ENCODE measurements at places on chromosomes 16 and 17. TPM values are rescaled to one million over a fixed set of nuclear protein-coding genes. Genes with fewer than 3 reads are reported as not detected.

Gene TNFRSF13B
- total RNA-seq, result not detected

Gene NOD2
- 4.2 TPM for total RNA-seq

Gene PGS1
- 95.5 TPM for total RNA-seq

Gene HS3ST3B1
- total RNA-seq, result 2.7 TPM

Gene CALB2
- total RNA-seq, result 4.6 TPM

Gene BRIP1
- total RNA-seq, result 0.26 TPM

Gene SPATA20
- 31.6 TPM for total RNA-seq

DNA sequence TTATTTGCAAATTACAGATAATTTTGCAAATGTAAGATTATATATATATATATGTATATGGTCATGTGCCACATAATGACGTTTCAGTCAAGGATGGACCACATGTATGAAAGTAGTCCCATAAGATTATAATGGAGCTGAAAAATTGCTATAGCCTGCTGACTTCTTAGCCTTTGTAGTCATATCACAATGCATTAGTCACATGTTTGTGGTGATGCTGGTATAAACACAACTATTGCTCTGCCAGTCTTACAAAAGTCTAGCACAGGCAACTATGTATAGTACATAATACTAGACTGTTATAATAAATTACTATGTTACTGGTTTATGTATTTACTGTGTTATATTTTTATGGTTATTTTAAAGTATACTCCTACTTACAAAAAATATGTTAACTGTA lies 444.3 kb downstream of the KCNJ2 start:
- no peaks in the 10 kb centered on the region for H3K27me3 ChIP-seq
- no peaks in the 10 kb centered on the region for H3K4me1 ChIP-seq
- H3K4me3 ChIP-seq, result no peak overlapping the region
- H3K36me3 ChIP-seq, result no peaks in the 10 kb centered on the region
- DNase-seq, result no peak
- H3K27ac ChIP-seq, result no peak overlapping the region

DNA sequence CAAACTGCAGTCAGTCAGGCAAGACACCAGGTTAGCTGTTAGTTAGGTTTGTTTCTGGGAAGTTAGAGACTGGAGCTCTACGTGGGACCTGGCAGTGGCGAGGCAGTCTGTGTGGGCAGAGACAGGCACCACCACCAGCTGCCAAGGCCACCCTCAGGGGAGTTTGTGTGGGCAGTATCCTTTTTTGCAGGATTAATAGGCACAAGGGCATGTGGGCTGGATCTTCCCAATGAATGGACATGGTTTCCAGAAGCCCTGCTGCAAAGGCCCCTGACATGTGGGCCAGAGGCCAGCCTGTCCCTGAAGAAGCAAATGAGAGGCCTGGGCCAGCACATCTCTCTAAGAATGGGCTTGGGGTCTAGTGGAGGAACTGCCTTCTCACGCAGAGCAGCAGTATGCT lies 19.2 kb upstream of the SREBF1 start:
- H3K4me3 ChIP-seq, result no peak overlapping the region
- DNase-seq, result no peak
- no peak overlapping the region for H3K27ac ChIP-seq
- H3K36me3 ChIP-seq, result no peaks in the 10 kb centered on the region

DNA sequence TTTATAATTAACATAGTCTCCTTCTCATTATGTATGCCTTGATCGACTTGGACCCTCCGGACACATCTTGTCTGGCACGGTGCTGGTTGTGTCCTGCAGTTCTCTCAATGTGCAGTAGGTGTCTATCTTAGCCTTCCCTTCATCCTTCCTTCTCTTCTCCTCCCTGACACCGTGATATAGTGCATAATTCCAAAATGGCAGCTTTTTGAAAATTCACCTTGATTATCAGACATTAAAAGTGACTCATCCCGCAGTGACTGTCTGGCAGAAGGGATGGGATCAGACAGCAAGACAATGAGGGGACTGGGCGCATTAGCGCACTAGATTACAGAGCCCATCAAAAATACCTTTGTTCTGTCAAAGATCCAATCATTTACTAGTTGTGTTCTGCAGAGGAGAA lies 70.0 kb upstream of the PMFBP1 start:
- no peak overlapping the region for H3K4me3 ChIP-seq
- H3K27me3 ChIP-seq, result no peaks in the 10 kb centered on the region
- H3K27ac ChIP-seq, result no peak overlapping the region
- no peak for DNase-seq
- H3K36me3 ChIP-seq, result no peaks in the 10 kb centered on the region
- no peaks in the 10 kb centered on the region for H3K4me1 ChIP-seq

GRCh38 chr17:64004903-64005733 lies 7.0 kb downstream of the PRR29 start:
- H3K4me1 ChIP-seq, result peaks cover 46% of the 10 kb centered on the region
- no peak for DNase-seq
- no peaks in the 10 kb centered on the region for H3K27me3 ChIP-seq

GRCh38 chr16:88473666-88474534 lies 20.8 kb downstream of the ZFPM1 start:
- no peak overlapping the region for H3K4me3 ChIP-seq
- H3K27me3 ChIP-seq, result no peaks in the 10 kb centered on the region
- H3K27ac ChIP-seq, result no peak overlapping the region
- no peak for DNase-seq
- H3K36me3 ChIP-seq, result no peaks in the 10 kb centered on the region

DNA sequence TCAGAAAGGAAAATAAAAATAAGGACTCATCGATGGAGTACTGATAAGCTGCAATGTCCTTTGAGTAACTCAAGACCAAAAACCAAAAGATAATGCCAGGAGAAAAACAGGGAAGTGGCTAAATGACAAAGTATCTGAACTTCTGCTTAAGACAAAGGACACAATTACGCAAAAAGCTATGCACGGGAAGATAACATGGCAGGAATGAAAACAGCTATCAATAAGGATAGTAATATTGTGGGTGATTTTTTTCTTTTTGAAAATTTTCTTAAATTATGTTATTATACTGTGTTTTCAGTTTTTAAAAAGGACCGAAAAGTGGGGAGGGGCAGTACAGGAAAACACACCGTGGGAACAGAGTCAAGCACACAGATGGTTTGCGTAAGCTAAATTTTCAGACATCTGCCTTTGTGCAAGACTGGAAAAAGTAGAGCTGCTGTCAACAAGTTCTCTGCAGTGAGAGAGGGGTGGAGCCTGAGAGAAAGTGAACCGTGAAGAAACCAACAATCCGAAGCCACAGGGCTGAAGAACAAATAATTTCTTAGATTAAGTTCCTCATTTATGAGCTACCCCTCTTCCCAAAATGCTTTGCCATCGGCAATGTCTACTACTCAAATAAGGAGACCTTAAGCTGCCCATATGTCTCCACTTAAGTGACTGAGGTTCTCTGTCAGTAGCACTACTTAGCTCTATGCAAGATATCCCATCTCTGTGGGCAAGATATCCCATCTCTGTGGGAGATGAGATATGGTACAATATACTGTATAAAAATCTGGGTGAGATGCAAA lies 99.9 kb upstream of the CORO6 start:
- no peaks in the 10 kb centered on the region for H3K27me3 ChIP-seq
- H3K27ac ChIP-seq, result peak overlapping the region; percentile 47
- no peaks in the 10 kb centered on the region for H3K36me3 ChIP-seq
- peaks cover 48% of the 10 kb centered on the region for H3K4me1 ChIP-seq

DNA sequence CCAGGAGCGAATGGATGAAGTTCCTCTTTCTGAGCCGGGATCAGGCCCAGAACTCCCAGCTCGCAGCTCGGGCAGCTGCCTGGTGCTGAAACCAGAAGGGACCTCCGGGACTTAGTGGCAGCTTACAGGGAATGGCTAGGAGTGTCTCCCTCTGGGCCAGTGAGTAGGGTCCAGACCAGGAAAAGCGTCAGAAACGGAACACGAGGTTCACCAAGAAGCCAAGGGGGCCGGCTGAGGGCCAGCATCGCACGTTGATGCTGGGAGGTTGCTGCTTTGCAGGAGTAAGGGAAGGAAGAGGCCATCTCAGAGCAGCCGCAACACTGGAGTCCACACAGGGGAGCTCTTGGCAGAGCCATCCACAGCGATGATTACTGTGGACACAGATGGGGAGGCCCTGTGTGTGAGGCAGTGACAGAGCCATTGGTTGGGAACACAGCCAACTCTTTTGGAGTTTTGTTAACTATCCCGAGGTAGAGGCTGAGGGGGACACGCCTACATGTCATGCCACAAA lies 74.0 kb upstream of the CREBBP start:
- no peaks in the 10 kb centered on the region for H3K27me3 ChIP-seq
- DNase-seq, result peak; percentile 58
- no peaks in the 10 kb centered on the region for H3K36me3 ChIP-seq
- H3K27ac ChIP-seq, result no peak overlapping the region

DNA sequence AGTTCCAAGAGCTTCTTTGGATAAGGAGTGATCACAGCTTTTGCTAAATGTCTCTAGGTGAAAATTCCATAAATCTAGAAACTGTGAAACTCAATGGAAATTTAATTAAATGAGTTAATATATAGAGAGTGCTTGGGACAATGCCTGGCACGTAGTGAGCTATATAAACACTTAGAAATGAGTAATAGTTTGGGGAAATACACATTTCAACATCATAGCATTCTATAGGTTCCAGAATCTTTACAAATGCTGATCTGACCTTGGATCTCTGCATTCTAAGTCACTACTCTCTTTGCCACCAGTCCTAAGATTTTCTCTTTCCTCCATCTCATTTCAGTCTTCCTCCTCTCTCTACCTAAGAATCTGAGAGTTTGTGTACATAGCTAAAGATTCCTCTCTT lies 175.6 kb downstream of the SOX9 start:
- H3K27ac ChIP-seq, result no peak overlapping the region
- no peaks in the 10 kb centered on the region for H3K4me1 ChIP-seq
- H3K4me3 ChIP-seq, result no peak overlapping the region
- no peak for DNase-seq
- H3K27me3 ChIP-seq, result no peaks in the 10 kb centered on the region
- H3K36me3 ChIP-seq, result no peaks in the 10 kb centered on the region

GRCh38 chr16:77863250-77863649 lies 74.9 kb downstream of the VAT1L start:
- no peaks in the 10 kb centered on the region for H3K4me1 ChIP-seq
- DNase-seq, result no peak
- no peaks in the 10 kb centered on the region for H3K27me3 ChIP-seq
- H3K4me3 ChIP-seq, result no peak overlapping the region

- H3K4me1 ChIP-seq, result no peaks in the 10 kb centered on the region
- DNase-seq, result no peak
- H3K36me3 ChIP-seq, result no peaks in the 10 kb centered on the region
- H3K4me3 ChIP-seq, result no peak overlapping the region
- H3K27ac ChIP-seq, result no peak overlapping the region
Observed at GRCh38 chr17:5592382-5592781, 8.1 kb upstream of the NLRP1 start.

- H3K4me3 ChIP-seq, result no peak overlapping the region
- H3K27ac ChIP-seq, result no peak overlapping the region
- no peaks in the 10 kb centered on the region for H3K36me3 ChIP-seq
- DNase-seq, result no peak
Observed at GRCh38 chr17:1384905-1385435, 15.1 kb downstream of the YWHAE start.

Data from upper lobe of right lung (tissue), 1 donor.